ENCODE measurements at places on chromosomes 3 and 15.

- no peak for DNase-seq
Measured at GRCh38 chr3:97932387-97932801, 39.8 kb downstream of the RIOX2 start.

- peak; percentile 56 for DNase-seq
Measured at GRCh38 chr15:83709241-83709640, 55.3 kb downstream of the ADAMTSL3 start.

DNA sequence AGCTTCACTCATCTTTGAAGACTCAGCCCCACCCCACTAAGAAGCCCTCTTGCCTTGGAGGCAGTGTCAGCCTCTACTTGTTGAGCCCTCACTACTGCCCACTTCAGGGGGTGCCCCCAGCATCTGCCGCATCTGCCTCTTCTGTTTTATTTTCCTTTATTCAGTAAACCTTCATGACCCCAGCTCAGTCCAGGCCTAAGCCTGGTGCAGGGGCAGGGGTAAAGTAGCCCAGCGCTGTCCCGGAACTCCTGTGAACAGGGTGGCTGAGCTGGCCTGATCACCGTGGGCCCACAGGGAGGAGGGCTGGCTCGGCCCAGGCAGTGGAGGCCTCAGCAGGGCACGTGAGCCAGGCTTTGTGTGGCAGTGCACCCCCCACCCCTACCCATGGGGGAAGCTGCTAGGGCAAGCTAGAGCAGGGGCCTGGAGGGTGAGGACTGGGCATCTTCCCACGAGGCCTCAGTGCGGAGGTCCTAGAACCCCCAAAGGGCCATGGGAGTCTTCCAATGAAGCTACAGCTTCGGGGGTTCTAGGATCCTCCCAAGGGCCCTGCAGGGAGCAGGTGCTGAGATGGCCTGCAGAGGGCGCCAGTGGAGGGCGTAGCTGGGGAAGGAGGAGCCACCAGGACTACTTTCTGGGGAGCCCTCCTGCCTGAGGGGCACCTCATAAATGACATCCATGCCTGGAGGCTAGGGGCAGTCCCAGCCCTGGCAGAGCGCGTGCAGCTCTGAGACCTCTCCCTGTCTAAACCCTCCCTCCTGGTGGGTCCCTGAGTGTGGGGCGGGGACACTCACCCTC lies 36.0 kb downstream of the TSPAN3 start:
- peak; percentile 37 for DNase-seq

DNA sequence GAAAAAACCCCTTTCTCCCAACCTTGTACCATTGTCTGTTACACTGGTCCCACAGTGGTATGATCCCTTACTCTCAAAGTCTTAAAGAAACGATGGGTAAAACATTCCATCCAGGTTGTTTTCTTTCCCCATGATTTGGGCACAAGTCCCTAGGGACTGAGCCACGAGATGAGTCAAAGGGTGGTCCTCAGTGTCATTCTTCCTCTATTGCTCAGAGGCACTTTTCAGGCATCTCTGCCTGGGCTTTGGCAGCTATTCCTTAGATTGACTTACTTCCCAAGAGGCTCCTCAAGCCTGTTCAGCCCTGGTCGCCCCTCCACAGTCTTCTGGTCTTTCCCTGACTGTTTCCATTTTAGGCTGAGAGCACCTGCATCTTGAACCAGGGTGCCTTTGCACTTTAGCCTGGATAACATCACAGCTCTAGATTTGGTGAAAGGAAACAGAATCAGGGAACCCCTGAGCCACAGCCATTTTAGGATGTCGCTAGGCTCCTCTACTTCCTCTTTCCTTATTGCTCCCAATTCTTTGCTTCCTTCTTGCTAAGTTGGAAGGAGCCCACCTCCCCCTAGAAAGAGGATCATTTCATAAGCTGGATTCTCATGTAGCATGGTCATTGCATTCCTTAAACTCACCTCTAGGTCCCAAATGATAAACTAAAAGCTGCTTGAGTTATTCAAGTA lies 131.0 kb upstream of the TPRG1 start:
- DNase-seq, result peak; percentile 19

DNA sequence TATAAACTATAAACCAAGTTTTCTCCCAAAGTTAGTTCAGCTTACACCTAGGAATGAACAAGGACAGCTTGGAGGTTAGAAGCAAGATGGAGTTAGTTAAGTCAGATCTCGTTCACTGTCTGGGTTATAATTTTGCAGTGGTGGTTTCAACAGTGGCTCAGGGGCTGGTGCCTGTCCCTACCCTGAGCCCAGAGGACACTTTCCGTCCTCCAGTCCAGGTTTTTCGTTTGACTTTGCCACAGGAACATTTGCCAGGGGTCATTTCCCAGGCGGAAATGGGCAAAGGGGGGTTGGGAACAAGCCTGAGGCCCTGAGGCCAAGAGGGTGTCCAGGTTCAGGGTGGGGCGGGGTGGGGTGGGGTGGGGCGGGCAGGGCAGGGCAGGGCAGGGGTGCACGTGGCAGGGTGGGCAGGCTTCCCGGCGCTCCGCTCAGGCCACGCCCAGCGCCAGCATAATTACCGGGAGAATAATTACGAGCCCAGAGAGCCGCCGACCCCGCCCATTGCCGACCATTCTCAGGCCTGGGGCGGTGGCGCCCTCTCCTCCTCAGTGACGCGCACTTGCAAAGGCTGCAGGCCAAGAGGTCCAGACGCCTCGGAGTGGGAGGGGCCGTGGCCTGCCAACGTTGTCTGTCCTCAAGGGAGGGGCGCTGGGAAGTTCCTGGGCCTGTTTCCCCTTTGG lies 70.4 kb downstream of the KLF13 start:
- DNase-seq, result peak; percentile 75

DNA sequence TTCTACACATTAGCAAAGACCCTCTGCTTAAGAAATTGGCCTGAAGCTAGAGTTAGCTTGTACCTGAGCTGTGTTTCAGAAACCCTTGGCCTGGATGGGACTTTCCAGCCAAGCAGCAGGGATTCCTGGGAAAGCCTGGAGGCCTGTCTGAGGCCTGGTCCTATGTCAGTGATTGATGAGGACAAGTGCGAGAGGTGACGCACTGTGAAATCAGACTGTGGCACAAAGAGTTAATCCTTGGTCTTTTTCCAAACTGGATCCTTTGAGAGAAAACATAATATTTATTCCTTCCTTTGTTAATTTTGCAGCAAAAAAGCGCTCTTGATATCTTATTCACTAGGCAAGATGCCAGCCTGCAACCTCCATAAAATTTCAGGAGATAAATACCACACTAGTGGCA lies 225.0 kb upstream of the ATP11B start:
- DNase-seq, result no peak

GRCh38 chr15:39267685-39268084 lies 313.2 kb upstream of the THBS1 start:
- DNase-seq, result no peak

DNA sequence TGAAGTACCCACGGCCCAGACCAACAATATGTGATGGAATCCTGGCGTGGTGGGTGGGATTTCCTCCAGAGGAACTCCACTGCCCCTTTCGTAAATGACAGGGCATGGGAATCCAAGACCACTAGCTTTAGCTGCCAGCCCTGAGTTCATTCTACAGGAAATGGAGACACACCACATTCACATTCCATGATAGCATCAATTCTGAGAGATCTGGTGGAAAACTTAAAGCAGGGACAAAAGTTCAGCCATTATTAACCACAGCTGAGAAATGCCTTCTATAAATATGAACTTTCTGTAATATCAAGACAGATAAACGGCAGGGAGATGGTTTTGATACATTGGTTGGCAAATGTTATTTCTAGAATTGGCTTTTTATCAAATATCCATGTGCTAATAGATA lies 98.2 kb downstream of the FBN1 start:
- no peak for DNase-seq

DNA sequence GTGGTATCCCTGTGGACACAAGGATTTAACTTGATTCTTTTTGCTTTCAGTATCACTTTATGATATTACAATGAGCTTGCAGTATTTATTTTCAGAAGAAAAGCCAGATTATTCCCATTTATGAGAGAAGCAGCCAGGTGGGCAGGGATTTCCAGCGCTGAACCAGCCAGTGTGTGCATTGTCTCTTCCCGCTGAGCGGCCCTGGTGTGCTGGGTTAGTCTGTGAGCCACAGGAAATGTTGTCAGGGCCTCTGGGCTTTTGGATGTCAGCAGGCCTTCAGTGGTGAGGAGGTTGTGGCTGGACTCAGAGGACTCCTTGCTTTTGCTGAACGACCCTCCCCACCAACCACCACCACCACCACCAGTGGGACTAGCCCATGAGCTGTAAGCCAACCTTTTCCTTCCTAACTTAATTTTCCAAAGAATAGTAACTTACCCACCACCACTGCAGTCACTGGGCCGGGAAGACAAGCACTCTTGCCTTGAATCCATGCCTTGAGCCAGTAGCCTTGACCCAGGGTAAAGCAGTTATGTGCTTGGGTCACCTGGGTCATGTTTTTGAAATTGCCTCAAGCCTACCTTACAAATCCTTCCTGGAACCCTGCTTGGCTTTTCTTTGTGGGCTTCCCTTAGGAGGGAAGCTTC lies 33.1 kb downstream of the FLNB start:
- no peak for DNase-seq

GRCh38 chr15:82851306-82851850 lies 42.0 kb downstream of the WHAMM start:
- DNase-seq, result no peak

DNA sequence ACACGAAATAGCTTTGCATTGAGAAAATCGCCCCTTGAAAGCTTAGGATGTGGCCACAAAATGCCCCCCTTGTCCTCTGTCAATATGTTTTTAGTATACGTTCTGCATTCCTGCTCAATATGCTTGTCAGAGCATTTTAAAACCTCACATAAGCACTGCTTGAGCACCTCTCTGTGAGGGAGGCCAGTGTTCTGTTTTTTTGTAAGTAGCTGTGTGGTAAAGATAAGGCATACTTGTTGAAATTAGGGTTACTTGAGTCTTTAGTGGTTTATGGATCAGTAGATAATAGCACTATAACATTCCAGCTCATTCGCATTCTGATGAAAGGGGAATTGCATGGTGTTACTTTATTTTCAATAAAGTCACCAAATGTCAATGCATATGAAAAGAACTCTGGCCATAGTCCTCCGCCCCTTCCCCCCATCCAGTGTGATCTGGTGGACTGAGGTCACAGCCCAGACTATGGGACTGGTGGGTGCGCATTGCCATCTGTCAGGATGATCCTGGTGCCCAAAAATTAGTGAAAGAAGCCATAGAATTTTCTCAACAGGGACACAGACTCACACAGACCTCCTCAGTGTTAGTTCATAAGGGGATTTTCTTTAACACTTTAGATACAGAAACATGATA lies 33.1 kb downstream of the IL1RAP start:
- DNase-seq, result no peak

GRCh38 chr3:66276705-66277274 lies 56.0 kb downstream of the SLC25A26 start:
- DNase-seq, result peak; percentile 64

- peak; percentile 60 for DNase-seq
Measured at GRCh38 chr15:70741107-70741531, 22.2 kb downstream of the UACA start.

DNA sequence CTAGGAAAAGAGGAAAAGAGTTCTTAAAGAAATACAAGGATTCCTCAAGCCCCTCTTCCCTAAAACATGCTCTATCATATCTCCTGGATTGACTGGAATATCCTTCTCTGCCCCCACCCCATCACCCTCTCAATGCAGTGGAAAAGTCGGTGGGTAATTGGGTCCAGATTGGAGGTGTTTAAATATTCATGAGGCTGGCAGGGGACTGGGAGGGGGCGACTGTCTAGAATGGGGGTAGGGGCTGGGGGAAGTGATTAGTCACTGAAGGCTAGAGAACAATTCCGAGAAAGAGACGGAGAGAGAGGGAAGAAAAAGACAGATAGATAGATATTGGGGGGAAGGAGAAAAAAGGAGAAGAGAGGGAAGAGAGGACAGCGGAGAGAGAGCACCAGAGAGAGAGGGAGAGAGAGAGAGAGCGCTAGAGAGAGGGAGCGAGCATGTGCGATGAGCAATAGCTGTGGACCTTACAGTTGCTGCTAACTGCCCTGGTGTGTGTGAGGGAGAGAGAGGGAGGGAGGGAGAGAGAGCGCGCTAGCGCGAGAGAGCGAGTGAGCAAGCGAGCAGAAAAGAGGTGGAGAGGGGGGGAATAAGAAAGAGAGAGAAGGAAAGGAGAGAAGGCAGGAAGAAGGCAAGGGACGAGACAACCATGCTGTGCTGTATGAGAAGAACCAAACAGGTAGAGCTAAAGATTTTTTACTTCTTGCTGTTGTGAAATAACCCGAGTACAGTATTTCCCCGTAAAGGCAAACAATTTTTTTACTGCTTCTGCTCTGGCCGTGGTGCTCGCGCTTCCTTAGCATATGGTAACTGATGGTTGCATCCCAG lies at the start of gene GAP43:
GAP43 (plus strand) TSS at position 467 of the 825 bp plus-strand sequence; CDS start at position 647, 180 bp downstream.
- DNase-seq, result peak; percentile 70

DNA sequence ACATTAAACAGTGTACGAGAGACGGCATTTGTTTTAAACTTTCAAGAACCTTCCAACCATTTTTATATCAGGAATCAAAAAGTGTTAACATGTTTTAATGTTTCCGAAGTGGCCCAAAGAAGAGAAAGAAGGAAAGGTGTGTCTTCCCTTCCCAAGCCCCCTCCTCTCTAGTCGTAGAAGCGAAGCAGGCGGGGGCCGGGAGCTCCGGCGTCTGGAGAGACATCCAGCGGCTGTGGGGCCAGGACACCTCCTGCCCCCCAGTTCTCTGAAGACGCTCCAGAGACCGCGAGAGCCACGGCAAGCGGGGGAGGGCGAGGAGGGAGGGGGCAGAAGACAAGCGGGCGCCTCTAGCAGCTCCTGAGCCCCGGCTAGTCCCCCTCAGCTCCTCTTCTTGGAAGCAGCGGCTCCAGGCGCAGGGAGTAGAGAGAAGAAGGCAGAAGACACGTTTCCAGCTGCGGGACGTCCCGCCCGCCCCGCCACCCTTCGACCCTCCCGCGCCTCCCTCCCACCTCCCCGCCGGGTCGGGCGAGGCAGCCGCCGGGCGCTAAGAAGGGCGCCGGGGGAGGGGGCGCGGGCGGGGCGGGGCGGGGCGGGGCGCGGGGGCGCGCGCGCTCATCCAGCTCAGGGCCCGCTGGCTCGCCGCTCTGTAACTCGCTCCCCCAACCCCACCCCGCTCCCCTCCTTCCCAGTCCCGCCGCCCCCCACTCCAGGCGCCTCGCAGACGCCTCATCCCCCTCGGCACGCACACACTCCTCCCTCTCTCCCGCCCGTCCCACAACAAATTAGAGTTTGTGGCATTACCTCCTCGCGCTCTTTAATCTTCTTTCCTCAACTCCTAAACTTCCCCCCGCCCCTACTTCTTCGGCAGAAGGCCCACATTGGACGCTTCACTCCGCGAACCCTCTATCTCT lies at the start of gene ZBTB20:
ZBTB20 (minus strand) TSS at position 871 of the 911 bp plus-strand sequence.
- peak; percentile 53 for DNase-seq

- DNase-seq, result no peak
Measured at GRCh38 chr3:133984975-133985374, 44.8 kb downstream of the SLCO2A1 start.

DNA sequence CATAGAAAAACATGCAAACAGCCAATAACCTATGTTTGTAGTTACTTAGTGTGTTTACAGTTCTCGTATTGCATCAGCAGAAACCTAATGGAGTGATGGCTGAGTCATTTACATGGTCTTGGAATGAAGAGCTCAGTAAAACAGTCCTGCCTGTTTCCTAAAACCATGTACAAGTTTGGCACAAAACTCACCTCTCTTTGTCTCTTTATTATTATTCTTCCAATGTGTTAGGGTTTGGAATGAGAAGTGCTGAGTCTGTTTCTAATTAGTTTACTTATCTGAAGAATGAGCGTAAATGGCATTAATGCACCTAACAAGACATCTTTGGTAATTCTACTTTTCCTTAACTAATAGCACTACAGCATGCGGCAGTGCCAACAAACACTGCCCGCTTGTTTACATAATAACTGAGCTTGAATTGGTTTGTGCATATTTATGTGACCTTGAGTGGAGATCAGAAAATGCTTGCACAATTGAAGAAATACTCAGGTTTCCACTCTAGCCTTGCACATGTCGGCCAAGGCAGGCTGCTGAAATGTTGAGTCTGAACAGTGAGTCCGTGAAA lies 385.4 kb upstream of the SEMA6D start:
- peak; percentile 60 for DNase-seq

GRCh38 chr3:50245251-50245745 lies 9.3 kb downstream of the GNAI2 start:
- DNase-seq, result no peak
